ENCODE measurements at places on chromosomes 1 and 21.

- DNase-seq: no peak
Measured at GRCh38 chr1:31299365-31299764, 2.5 kb downstream of the ZCCHC17 start.

GRCh38 chr1:147902253-147902845 lies at the start of gene GJA8:
Gene GJA8 (plus strand): TSS chr1:147902795. CDS start chr1:147907956, 5,161 bp downstream.
- DNase-seq: no peak

GRCh38 chr1:227891955-227892488 lies 55.7 kb downstream of the WNT9A start:
- DNase-seq: no peak

DNA sequence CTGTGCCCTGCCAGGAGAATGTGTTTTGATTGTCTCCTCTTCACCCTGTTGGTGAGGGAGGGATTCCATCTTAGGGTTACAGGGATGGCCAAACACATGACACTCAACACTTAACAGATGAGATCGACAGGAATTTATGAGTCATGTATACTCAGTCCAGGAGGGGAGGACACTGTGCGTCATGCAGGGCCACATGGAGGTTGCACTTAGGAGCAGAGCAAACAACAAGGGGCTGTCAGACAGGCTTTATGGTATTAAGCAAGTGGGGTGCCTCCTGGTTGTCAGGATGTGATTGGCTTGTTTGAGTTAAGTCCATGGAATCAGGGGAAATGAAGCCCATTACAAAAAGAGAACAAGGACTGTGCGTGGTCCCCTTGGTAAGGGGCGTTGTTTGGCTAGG lies 26.9 kb downstream of the EDARADD start:
- DNase-seq: no peak

- DNase-seq: no peak
Measured at GRCh38 chr1:117757668-117758067, 151.8 kb downstream of the TENT5C start.

DNA sequence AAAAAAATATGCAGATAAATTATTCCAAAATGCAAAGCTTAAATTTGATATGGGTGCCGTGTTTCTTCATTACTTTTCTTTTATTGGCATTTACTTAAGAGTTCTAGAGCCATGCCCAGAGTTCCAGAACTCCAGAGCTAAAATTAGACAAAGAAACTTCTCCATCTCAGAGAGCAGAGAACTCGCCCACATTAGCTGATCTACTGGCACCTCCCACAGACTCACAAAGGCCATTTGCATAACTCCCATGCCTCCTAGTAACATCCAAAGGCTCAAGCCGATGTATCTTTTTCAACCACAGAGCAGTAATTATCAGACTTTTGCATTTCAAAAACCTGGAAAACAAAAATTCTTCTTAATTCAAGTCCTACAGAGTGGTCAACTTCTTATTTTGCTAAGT lies 323.8 kb upstream of the ST6GALNAC5 start:
- no peak for DNase-seq

DNA sequence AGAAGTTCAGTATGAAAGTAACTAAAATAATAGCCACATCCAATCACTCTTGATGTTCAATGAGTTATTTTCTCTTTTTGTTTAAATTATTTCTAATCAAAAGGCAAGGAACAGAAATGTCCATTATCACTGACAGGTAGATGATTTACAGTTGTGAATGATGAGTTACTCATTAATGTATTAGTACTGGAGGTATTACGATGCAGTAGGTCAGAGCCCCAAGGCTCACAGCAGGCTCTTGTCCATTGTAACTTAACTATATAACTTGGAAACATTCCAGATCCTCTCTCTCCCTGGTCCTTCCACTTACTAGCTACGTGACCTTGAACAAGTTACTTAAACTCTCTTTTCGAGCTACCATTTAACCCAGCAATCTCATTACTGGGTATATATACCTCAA lies 39.5 kb downstream of the CRB1 start:
- no peak for DNase-seq

DNA sequence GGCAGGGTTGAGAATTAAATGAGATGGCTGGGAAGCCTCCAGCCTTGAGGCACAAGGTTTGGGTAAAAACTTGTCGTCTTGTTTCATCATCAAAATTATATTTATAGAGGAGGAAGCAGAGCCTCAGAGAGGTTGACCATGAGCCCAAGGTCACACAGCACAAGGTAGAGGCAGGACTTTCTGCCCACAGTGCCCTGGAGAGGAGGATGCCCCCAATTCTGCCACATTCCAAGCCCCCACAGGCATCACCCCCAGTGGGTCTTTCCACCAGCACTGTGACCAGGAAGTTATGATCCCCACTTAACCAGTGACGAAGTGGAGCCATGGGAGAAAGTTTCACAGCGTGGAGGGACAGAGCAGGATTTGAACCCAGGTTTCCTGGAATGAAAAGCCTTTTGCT lies 400.0 kb downstream of the MATN1 start:
- DNase-seq: no peak

- DNase-seq: no peak
Measured at GRCh38 chr1:106447466-106447865, 609.0 kb upstream of the PRMT6 start.

GRCh38 chr1:2229037-2229864 lies 1.1 kb downstream of the SKI start:
- DNase-seq: peak; percentile 65

- no peak for DNase-seq
Measured at GRCh38 chr1:174032671-174033222, 10.6 kb upstream of the RC3H1 start.

GRCh38 chr21:41836166-41837015 lies 42.8 kb downstream of the PRDM15 start:
- no peak for DNase-seq

DNA sequence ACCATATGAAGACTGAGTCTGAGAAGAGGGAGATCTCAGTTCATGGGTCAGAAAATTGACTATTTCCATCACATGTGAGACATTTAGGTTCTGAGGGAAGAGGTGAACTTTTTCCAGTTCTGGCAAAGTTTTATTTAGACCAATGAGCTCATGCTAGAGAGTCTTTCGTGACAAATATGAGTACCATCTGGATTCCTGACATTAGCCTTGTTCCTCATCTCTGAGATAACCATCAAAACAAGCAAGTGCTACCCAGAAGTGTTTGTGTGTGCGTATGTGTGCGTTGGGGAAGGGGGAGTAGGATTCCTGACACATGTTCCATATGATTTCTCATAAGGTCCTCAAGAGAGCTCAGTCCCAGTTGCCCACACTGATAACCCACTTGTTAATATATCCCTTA lies 120.6 kb downstream of the FASLG start:
- no peak for DNase-seq

DNA sequence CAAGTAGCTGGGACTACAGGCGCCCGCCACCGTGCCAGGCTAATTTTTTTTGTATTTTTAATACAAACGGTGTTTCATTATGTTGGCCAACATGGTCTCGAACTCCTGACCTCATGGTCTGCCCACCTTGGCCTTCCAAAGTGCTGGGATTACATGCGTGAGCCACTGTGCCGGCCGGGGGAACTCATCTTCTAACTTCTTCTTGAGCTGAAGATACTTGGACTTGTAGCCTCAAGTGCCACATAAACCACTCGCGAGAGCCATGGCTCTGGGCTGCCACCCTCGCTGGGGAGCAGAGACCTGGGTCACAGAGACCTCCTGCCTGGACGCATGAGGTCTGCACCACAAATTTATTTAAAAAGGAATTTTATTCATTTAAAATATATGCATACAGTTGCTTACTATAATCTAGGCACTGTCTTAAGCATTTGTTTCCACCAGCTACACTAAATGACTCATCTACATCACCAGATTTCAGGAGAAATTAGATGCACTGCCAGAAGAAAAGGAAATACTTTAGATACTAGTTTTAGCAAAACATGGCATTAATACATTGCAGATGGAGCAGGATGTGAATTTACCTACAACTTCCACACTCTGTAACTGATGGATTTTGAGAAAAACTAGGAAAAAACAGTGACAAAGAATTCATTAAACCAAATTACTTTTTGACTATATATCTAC lies 29.9 kb upstream of the PUM1 start:
- DNase-seq: no peak

DNA sequence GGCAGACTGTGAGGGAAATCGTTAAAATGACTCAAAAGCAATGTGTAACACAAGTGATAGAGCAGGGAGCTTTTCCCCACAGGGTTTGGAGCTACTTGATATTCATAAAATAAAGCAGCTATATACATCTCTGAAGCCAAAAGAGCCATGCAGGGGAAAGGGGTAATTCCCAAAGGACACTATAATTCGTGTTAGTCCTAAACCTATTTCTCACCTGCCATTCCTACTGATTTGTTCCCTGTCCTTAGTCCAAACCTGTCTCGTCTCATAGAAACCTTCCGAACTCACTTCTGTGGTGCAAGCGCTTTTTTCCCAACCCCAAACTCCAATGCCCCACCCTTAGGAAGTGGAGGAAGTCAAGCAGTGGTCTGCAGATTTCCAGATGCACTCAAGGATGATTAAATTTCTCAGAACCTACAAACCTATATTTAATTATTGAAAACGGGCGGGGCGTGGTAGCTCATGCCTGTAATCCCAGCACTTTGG lies 946 bp upstream of the HNRNPR start:
- DNase-seq: peak; percentile 67

All from HT-29 (cell line).